ENCODE measurements at places on chromosomes 7 and 10. TPM values are rescaled to one million over a fixed set of nuclear protein-coding genes. Genes with fewer than 3 reads are reported as not detected.

ACTL6B gene
- not detected for total RNA-seq

CDHR3 gene
- 10.1 TPM for total RNA-seq

TFPI2 gene
- 3.9 TPM for total RNA-seq

CAMK2B gene
- 5.9 TPM for total RNA-seq

C7orf33 gene
- 0.27 TPM for total RNA-seq

HOXA7 gene
- total RNA-seq = 3.9 TPM

NPY4R gene
- total RNA-seq = not detected
